Jurkat, Clone E6-1 (cell line): ENCODE measurements at places on chromosomes 12 and 14.

- DNase-seq = no peak
These were observed 19.4 kb downstream of the LDHB start for GRCh38 chr12:21638054-21638891.

- DNase-seq = peak; percentile 62
These were observed 13.6 kb downstream of the SFSWAP start for GRCh38 chr12:131724534-131724933.

- peak; percentile 65 for DNase-seq
These were observed 100.7 kb downstream of the LRRK2 start for GRCh38 chr12:40325349-40325960.

- DNase-seq = no peak
These were observed 96.8 kb downstream of the SINHCAF start for GRCh38 chr12:31228811-31229792.

GRCh38 chr14:58598028-58598803, 39.5 kb upstream of the DACT1 start:
- peak; percentile 87 for DNase-seq

GRCh38 chr14:56059054-56059453, 59.2 kb upstream of the PELI2 start:
- DNase-seq = no peak

DNA sequence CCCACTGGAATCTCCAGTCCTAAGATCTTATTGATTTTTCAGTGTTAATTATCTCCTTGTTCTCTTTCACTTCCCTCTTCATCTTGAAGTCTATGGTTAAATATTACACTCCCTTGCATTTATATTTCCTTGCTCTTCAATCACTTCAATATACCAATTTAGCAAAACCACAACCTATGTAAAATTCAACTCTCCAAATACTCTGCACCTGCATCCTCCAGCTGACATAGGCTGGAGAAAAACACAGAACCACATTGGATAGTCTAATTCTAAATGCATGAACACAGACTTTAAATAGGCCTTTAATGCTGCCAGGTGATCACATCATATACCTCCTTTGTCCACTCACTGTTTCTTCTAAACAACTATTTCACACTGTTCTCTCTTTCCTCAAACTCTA, 253.8 kb upstream of the GARIN6 start:
- DNase-seq = no peak

DNA sequence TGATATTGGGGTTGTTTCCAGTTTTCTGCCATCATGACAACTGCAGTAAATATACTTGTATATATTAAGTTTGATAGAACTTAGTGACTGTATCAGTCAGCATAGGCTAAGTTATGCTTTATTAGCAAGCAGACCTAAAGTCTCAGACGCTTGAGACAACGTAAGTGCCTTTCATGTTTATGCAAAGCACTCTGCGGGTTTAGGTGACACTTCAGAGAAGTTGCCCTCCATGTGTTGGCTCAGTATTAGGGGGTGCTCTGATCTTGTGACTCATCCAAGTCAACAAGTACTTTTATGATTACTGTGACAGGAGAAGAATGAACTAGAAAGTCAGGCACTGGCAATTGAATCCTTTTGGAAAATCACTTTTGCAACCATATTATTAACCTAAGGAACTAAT, 13.3 kb upstream of the OTOGL start:
- no peak for DNase-seq

- no peak for DNase-seq
These were observed 8.6 kb downstream of the CAPRIN2 start for GRCh38 chr12:30746190-30746589.

GRCh38 chr14:77063571-77064171, 34.4 kb upstream of the CIPC start:
- DNase-seq = no peak

- DNase-seq = no peak
These were observed 110.4 kb upstream of the SCAF11 start for GRCh38 chr12:46100551-46101484.

GRCh38 chr12:132083614-132083940, 60.5 kb downstream of the DDX51 start:
- no peak for DNase-seq

DNA sequence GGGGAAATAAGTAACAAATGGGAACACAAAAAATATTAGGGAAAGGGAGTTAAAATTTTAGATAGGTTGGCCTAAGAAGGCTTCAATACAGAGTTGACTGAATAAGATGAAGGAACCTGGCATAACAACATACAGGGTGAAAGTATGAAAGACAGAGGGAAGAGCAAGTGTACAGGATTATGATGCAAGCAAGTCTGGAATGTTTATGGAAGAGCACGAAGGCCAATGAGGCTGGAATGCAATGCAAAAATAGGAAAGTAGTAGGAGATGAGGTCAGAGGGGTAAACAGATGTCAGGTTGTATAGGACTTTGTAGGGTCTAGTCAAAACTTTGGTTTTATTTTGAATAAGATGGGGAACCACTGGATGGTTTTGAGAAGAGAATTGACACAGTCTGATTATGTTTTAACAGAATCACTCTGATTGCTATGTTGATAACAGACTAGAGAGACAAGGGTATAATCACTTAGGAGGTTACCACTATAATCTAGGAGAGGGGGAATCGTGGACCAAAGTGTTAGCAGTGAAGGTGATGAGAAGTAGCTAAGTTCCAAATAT, 96.8 kb downstream of the OSBPL8 start:
- no peak for DNase-seq

- DNase-seq = no peak
These were observed 267.0 kb downstream of the MED13L start for GRCh38 chr12:116010467-116010866.

DNA sequence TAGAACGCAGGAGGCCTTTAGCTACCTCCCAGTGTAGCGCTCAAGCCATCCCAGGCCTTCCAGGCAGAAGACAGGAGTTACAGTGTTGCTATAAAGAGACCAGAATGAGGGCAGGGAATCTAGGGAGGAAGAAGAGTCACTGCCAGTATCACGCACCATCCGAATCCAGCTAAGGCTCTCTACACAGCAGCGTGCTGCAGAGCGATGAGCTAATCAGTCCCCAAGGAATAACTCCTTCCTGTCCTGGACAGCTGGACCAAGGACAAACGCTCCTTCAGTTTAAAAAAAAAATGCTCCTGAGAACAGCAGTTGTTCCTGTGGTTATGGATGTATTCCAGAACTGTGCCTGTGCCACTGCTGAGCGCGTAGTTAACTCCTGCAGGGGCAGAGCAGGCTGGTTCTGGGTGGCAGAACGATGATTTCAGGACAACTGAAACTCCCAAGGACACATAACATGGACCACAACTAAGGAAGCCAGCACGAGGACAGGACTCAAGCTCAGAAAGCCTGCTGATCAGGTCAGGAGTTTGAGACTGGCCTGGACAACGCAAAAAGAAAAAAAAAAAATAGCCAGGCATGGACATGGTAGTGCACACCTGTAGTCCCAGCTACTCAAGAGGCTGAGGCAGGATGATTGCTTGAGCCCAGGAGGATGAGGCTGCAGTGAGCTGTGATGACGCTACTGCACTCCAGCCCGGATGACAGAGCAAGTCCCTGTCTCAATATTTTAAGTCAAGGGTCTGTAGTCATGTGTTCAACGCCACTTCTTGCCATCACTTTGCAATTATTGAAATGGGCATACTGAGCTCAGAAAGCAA, 2.6 kb downstream of the IFFO1 start:
- no peak for DNase-seq

DNA sequence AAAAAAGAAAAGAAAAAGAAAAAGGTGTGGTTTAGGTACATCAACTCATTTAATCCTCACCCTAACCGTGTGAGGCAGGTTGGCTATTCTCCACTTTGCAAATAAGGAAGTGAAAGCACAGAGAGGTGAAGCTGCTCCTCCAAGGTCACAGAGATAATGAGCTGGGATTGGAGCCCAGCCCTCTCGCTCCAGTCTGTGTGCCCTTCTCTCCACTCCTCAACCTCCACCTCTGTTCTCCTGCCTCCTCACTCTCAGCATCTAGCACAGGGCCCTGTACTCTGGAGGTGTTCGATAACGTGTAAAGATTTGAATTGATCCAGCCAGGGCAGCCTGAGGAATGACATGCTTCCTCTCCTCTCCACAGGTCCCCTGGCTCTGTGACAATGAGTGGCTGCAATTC, 502.3 kb downstream of the TMEM132D start:
- no peak for DNase-seq

- DNase-seq = no peak
These were observed 6.8 kb upstream of the SPTLC2 start for GRCh38 chr14:77623201-77623600.

DNA sequence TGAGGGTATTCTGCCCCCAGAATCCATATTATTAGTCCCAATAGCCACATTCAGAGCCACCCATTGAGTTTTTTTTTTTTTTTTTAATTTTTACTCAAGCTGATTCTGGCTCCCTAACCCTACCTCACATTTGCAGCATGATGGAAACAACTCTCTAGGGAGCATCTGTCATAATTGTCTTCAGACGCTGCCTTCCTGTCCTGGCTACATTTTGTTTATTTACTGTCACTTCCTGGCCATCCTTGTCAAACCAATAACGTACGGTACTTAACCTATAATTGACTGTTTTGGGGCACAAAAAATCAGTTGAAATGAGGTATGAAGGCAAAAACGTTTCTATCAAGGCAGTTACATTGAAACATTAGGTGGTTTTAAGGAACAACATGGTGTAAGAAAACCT, 2.1 kb downstream of the GLIPR1 start:
- DNase-seq = no peak

GRCh38 chr12:91434081-91434480, 251.5 kb upstream of the DCN start:
- DNase-seq = no peak

- DNase-seq = no peak
These were observed 694 bp downstream of the AKAP5 start for GRCh38 chr14:64465831-64466554.

GRCh38 chr12:89225808-89226411, 126.4 kb downstream of the DUSP6 start:
- DNase-seq = no peak

DNA sequence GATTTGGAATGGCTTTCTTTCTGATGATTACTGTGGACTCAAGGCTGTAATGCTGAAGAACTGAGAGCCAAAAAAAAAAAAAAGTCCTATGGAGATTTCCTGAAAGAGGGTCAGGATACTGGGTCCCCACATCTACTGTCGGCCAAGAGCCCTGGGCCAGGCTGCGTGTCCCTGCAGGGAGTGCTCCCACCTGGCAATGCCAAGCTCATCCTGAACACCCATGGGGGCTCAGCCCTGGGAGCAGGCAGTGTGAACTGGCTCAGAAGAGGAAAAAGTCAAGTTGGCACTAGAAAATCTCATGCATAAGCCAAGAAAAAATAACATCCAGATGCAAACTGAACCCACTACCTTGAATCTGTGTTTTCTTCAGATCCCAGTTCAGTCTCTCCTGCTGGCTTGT, 35.0 kb upstream of the SMOC1 start:
- DNase-seq = no peak

GRCh38 chr12:69055280-69055679, 122.3 kb upstream of the CPM start:
- no peak for DNase-seq

DNA sequence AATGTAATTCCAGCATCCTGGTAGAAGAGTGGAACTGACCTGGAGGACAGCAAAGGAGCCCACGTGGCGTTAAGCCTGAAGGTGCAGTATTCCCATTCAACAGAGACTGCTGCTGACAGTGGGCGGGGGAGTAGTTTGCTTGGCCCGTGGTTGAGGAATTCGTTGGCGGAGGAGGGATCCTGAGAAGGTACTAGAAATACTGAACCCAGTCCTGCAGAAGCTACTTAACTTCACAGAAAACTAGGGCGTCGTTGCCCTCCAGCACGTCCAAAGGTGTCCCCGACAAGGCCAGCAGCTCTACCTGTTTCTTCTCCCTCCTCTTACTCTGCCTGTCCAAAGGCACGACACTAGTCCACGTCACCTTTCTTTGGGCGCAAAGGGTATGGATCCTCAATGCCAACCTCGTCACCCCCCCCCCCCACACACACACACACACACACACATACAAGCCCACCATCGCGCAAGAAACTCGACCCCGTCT, 303 bp downstream of the PUS7L start:
- DNase-seq = peak; percentile 8

DNA sequence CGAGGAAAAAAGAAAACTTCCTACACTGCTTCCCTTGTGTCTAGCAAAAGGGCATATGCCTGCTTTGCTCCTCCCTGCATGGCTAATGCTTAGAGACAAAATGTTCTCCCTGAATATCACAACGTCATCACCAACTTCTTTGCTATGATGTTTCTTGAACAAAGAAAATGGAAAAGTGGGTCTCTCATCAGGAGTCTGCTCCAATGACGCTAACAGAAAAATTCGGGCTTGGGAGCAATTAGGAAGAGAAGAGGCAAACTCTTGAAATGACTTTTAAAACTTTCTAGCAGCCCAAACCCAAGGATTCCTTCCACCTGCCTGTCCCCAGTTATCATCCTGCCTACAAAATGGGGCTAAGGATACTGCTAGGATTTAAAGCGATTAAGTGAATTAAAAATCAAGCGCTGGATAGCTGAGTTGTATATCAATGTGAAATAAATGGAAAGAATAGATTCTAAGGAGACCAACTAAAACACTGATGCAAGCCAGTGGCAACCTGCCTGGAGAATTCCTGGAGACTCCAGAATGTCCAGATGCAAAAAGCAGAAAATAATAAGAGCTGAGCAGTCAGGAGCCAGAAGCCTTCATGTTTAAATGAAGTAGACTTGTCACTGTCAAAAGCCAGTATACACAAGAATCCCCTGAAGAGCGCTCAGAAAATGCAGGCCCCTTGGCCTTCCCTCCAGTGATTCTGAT, 183.8 kb downstream of the DPF3 start:
- DNase-seq = no peak

DNA sequence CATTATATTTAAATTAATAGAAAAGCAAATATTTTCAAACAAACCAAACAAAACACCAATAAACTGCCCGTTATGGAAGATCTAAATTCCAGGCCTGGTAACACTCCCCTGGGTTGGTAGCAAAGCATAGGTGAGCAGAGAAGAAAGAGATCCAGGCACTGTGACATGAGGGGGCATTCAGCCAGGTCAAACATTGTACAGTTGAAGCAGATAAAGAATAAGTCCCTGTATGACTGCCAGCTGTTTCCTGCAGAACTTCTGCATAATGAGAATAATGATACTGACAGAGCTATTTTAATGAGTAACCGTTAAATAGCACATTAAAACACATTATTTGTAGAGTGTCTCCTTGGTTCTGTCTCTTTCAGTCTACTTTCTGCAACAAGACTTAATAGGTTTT, 35.4 kb downstream of the SLC38A1 start:
- DNase-seq = no peak

DNA sequence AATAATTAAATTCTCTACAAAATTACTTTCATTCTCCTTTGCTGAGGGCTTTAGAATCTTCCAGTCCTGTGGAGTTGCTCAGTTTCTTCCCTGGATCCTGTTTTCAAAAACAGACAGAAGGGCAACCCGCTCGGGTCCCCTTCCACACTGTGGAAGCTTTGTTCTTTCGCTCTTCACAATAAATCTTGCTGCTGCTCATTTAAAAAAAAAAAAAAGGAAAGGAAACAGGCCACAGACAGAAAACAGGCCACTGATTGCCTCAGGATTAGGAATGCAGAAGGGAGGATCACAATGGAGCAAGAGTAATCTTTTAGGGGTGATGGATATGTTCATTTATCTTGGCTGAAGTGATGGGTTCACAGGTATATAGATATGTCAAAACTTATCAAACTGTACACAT, 29.5 kb upstream of the HIGD1C start:
- no peak for DNase-seq
